Upper lobe of left lung (tissue), 6 donors: ENCODE measurements at places on chromosomes 16 and 17. TPM values are rescaled to one million over a fixed set of nuclear protein-coding genes. Genes with fewer than 3 reads are reported as not detected.

GRCh38 chr17:50050431-50051032 is 5.4 kb upstream of the ITGA3 start:
- DNase-seq, result no peak
- H3K4me1 ChIP-seq, result peaks cover 92% of the 10 kb centered on the region
- H3K27ac ChIP-seq, result peak overlapping the region; percentile 94
- H3K36me3 ChIP-seq, result no peaks in the 10 kb centered on the region

DNA sequence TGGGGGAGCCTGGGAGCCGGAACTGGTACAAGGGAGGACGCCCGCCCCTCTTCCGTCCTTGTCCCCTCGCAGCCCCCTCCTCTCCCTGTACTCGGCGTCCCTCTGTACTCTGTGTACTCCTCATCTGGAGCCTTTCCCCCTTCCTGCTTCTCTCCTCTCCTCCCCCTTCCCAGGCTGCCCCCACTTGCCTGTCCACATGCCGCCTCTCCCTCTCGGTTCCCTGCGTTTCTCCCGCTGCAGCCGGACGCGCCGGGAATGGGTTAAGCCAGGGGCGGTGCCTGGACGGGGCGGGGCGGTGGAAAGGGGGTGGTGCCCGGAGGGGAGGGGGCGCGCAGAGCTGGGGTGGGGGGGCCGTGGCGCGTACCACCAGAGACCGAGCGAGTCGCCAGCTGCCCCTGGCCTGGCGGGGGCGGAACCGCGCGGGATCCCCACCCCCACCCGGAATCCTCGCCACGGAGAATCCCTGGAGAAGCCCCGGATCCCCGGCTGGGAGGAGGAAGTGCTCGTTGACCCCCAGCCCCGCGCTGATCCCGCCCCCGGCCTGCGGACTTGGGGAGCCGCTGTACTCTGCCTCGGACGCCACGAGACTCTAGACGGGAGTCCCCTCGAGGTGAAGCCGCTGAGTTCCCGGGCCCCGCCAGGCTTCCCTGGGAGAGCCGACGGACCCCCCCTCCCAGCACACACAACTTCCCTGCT is 22.6 kb downstream of the GJD3 start:
- H3K36me3 ChIP-seq, result no peaks in the 10 kb centered on the region
- peaks cover 58% of the 10 kb centered on the region for H3K4me1 ChIP-seq
- peak; percentile 84 for DNase-seq
- peak overlapping the region; percentile 95 for H3K27ac ChIP-seq

GRCh38 chr16:57734308-57734924 is 1.2 kb upstream of the KATNB1 start:
- H3K4me1 ChIP-seq, result peaks cover 25% of the 10 kb centered on the region
- H3K36me3 ChIP-seq, result no peaks in the 10 kb centered on the region
- H3K4me3 ChIP-seq, result peak overlapping the region; percentile 72

- peaks cover 72% of the 10 kb centered on the region for H3K36me3 ChIP-seq
- no peak overlapping the region for H3K27ac ChIP-seq
- DNase-seq, result no peak
- peaks cover 32% of the 10 kb centered on the region for H3K4me1 ChIP-seq
- no peaks in the 10 kb centered on the region for H3K27me3 ChIP-seq
These were observed 4.4 kb downstream of the GABARAPL2 start for GRCh38 chr16:75570396-75571065.

- DNase-seq, result peak; percentile 84
- peak overlapping the region; percentile 69 for H3K27ac ChIP-seq
- H3K27me3 ChIP-seq, result no peaks in the 10 kb centered on the region
- H3K36me3 ChIP-seq, result no peaks in the 10 kb centered on the region
- peak overlapping the region; percentile 1 for H3K4me3 ChIP-seq
These were observed 1.3 kb downstream of the SLC16A11 start for GRCh38 chr17:7042501-7043181.

- H3K4me1 ChIP-seq, result peaks cover 8% of the 10 kb centered on the region
- no peak overlapping the region for H3K4me3 ChIP-seq
- H3K27ac ChIP-seq, result no peak overlapping the region
- H3K27me3 ChIP-seq, result no peaks in the 10 kb centered on the region
- peak; percentile 75 for DNase-seq
These were observed 4.6 kb upstream of the CD7 start for GRCh38 chr17:82321947-82322466.

The CEP295NL gene
- 61.8 TPM for total RNA-seq

DNA sequence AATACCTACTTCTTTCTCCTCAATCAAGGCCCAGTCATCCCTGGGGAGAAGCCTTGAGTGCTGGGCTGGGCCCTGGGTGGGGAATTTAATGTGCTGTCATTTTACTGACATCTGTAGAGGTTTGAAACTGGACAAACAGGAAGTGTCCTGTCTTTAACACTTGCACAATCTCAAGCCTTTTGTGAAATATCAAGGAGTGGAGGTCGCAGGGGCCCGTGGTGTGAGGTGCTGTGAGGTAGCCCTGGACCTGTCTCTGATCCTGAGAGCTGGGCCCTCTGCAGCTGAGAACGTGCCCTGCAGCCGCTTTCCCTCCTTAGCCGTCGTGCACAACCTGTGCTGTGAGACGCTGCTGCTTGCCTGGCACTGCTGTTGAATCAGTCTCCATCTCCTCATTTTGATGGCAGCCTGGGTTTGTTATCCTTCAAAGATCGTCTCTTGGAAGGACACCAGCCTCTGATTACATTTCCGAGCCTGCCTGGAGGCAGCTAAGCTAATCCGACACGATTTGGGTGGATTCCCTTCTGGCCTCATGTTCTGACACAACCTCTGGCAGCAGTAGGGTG is 29.9 kb downstream of the SMARCE1 start:
- H3K4me3 ChIP-seq, result no peak overlapping the region
- no peaks in the 10 kb centered on the region for H3K27me3 ChIP-seq
- peak; percentile 27 for DNase-seq

DNA sequence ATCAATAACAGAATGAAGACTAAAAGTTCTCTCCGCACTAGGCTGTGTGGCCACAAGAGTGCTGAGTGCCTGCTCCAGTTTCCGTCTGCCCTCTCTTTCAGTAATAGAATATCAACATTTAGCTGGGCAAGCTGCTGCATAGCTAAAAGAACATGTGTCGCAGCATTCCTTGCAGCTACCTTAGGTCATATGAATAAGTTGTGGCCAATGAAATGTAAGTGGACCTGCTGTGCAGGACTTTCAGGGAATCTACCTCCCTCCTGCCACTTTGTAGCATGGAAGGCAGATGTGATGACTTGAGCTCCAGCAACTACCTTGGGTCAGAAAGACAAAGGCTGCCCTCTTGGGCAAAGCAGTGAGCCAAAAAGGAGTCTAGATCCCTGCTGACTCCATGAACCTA is 25.4 kb downstream of the SLC39A11 start:
- H3K27ac ChIP-seq, result no peak overlapping the region
- H3K27me3 ChIP-seq, result no peaks in the 10 kb centered on the region
- no peak for DNase-seq
- peaks cover 4% of the 10 kb centered on the region for H3K4me1 ChIP-seq
- no peaks in the 10 kb centered on the region for H3K36me3 ChIP-seq

GRCh38 chr17:45436161-45436560 is 3.5 kb upstream of the ARHGAP27 start:
- peaks cover 34% of the 10 kb centered on the region for H3K4me1 ChIP-seq
- DNase-seq, result peak; percentile 48
- H3K27me3 ChIP-seq, result no peaks in the 10 kb centered on the region

- no peaks in the 10 kb centered on the region for H3K4me1 ChIP-seq
- H3K27me3 ChIP-seq, result no peaks in the 10 kb centered on the region
- peaks cover under 1% of the 10 kb centered on the region for H3K36me3 ChIP-seq
These were observed 20.3 kb downstream of the OSBPL7 start for GRCh38 chr17:47801176-47801765.
